ENCODE measurements at places on chromosomes 7 and 10. TPM values are rescaled to one million over a fixed set of nuclear protein-coding genes. Genes with fewer than 3 reads are reported as not detected.
A peak's percentile ranks its signal among the peaks of the same experiment; 100 is the strongest.

- no peaks in the 10 kb centered on the region for H3K36me3 ChIP-seq
- DNase-seq = no peak
- no peaks in the 10 kb centered on the region for H3K4me1 ChIP-seq
- H3K4me3 ChIP-seq = no peak overlapping the region
- H3K27me3 ChIP-seq = no peaks in the 10 kb centered on the region
- H3K27ac ChIP-seq = no peak overlapping the region
These were observed 256.6 kb upstream of the SEMA3C start for GRCh38 chr7:81175275-81175940.

- H3K27me3 ChIP-seq = peaks cover 66% of the 10 kb centered on the region
- DNase-seq = no peak
- H3K4me1 ChIP-seq = no peaks in the 10 kb centered on the region
- no peak overlapping the region for H3K4me3 ChIP-seq
- H3K36me3 ChIP-seq = no peaks in the 10 kb centered on the region
These were observed 8.8 kb downstream of the DRGX start for GRCh38 chr10:49387071-49387470.

DNA sequence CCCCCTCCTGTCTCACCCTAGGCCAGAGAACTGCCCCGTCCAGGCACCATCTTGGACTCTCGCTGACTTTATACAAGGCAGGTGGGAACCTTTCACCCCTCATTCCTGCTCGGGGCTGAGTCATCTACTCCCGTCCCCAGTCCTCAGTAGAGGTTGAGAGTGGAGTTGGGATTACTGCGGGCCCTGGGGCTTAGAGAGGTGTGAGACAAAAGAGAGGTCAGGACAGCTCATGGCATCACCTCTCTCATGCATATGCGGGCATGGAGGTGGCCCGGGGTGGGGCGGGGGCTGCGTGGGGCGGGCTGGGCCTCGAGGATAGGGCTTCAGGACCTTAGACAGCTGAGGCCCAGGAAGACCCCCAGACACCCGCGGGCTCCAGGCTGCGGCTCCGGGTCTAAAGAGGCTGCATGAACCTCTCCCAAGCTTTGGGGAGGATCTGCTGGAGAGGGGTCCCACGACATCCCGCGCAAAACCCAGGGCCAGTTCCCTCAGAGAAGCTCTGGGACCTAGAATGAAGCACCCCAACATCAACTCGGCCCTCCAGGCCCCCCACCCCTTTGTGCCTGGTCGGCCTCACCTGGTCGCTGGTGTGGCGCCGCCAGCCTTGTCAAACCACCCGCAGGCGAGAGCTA, 317 bp downstream of the PDZD7 start:
- peaks cover 3% of the 10 kb centered on the region for H3K36me3 ChIP-seq
- H3K4me3 ChIP-seq = peak overlapping the region; percentile 97
- DNase-seq = no peak

The CALML5 gene
- total RNA-seq = not detected

DNA sequence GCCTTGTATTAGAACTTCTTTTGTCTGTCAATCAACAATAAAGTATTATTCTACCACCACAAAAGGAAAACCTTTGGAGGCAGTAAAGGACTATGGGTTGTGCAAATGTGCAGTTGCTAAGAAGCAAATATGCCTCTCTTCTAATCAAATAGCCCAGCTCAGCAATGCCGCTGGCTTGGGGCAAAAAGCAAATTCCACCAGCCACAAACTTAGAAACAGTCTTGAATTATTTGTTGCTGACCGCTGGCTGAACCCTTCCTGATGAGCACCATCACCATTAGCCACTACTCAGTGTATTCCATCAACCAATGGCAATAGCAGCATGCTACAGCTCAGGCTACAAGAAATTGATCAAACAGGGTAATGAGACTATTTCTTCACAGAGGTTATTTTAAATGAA, 51.0 kb downstream of the SKAP2 start:
- no peaks in the 10 kb centered on the region for H3K36me3 ChIP-seq
- no peak overlapping the region for H3K4me3 ChIP-seq
- no peaks in the 10 kb centered on the region for H3K27me3 ChIP-seq
- no peak overlapping the region for H3K27ac ChIP-seq

DNA sequence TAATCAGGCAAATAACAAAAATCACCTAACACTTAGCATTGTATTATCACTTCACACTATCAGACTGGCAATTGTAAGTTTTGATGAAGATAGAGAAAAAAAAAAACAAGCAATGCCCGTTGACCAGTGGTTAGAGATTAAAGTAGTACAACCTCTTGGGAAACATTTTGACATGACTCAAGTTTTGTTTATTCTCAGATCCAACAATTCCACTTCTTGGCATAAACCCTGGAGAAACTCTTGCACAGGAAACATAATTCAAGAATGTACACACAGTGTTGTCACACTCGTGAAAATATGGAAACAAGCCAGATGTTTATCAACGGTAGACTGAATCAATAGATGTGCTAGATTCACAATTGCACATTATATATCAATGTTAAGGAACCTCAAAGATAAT, 37.2 kb downstream of the FRMD4A start:
- H3K4me1 ChIP-seq = no peaks in the 10 kb centered on the region
- no peak for DNase-seq
- H3K4me3 ChIP-seq = no peak overlapping the region
- H3K27me3 ChIP-seq = peaks cover 5% of the 10 kb centered on the region

DNA sequence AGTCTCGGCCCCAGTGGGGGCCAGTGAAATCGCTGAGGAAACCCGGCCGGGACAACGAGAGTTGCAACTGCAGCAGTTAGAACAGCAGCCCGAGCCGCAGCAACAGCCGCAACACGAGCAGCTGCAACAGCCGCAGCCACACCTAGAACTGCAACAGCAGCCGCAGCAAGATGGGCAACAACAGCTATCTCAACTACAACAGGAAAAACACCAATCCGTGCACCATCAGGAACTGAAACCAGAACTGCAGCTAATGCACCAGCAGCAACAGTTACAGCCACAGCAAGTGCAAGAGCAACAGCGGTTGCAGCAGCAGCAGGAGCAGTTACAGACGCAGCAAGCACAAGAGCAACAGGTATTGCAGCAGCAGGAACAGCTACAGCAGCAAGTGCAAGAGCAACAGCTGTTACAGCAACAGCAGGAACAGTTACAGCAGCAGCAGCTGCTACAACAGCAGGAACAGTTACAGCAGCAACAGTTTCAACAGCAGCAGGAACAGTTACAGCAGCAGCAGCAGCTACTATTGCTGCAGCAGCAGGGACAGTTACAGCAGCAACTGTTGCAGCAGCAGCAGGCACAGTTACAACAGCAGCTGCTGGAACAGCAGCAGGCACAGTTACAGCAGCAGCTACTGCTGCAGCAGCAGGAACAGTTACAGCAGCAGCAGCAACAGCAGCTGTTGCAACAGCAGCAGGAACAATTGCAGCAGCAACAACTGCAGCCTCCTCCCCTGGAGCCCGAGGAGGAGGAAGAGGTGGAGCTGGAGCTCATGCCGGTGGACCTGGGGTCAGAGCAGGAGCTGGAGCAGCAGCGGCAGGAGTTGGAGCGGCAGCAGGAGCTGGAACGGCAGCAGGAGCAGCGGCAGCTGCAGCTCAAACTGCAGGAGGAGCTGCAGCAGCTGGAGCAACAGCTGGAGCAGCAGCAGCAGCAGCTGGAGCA, 6.1 kb downstream of the ZNF853 start:
- peak overlapping the region; percentile 75 for H3K4me3 ChIP-seq
- no peak for DNase-seq
- H3K36me3 ChIP-seq = no peaks in the 10 kb centered on the region
- H3K27ac ChIP-seq = no peak overlapping the region
- peaks cover 23% of the 10 kb centered on the region for H3K4me1 ChIP-seq

DNA sequence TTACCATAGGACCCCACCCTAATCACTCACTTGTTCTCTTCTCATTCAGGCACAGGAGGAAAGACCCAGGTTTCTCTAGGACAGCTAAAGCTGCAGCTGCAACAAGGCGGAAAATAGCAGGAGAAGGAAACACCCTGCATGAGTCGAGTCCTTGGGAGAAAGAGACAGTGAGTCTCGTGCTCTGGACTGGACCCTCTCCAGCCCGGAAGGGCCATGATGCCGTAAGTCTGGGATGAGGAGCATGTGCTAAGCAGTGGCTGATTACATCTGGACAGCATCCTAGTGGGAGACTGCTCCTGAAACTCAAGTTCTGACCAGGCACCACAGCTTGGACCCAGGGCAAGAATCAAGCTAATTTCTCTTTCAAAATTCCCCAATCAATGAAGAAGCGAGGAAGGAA, 39.4 kb downstream of the FBXW4 start:
- no peak for DNase-seq
- H3K27me3 ChIP-seq = no peaks in the 10 kb centered on the region
- H3K27ac ChIP-seq = peak overlapping the region; percentile 29
- H3K36me3 ChIP-seq = peaks cover 2% of the 10 kb centered on the region
- peaks cover 16% of the 10 kb centered on the region for H3K4me1 ChIP-seq
- no peak overlapping the region for H3K4me3 ChIP-seq

DNA sequence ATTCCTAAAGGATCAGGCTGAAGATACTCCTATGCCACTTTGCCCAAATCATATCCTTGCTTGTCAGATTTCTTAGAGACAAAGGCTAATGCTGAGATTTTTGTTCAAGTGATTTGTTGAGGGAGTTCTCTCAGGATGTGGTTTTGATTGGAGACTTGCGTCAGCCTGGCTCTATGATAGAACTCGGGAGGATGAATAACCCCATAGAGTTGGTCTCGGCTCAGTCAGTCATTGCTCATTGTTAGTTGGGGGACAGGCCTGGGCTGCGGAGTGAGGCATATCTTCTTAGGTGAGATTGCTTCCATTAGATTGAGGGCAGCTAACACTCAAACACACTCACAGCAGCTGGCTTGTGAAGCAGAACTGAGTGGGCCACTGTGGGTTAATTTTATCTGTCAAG, 203.4 kb downstream of the KIF20B start:
- no peak overlapping the region for H3K4me3 ChIP-seq
- peaks cover 34% of the 10 kb centered on the region for H3K27me3 ChIP-seq
- no peak for DNase-seq
- peaks cover 2% of the 10 kb centered on the region for H3K36me3 ChIP-seq

DNA sequence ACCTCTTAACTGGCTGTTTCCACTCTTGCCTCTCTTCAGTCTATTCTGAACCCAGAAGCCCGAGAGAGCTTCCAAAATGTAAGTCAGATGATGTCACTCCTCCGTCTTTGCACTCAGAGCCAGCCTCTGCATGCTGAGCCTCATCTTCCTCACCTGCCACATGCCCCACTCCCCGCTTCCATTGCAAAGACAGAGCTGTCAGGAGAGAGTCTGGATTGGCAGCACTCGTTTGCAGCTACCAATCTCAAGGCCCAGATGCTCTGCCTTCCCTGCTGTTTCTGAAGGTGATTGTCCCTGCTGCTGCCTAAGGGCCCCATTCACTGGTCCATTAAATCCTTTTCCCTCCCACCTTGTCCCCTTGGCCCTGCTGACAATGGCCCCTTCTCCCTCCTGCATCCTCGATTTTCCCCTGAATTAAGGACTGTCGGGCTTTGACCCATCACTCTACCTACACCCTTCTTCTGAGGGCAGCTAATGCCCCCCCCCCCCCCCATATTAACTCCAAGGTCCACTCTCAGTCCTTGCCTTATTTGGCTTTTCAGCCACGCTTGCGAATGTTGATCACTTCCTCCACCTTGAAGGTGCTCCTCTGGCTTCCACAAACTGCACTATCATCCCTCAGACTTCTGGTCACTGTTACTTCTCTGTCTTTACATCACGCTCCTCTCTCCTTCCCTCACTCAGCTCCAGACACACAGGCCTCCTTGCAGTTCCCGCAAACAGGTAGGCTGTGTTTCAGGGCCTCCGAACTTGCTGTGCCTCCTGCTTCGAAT, 98.5 kb downstream of the CHN2 start:
- DNase-seq = no peak
- no peaks in the 10 kb centered on the region for H3K27me3 ChIP-seq
- no peak overlapping the region for H3K4me3 ChIP-seq
- H3K27ac ChIP-seq = no peak overlapping the region
- no peaks in the 10 kb centered on the region for H3K4me1 ChIP-seq
- H3K36me3 ChIP-seq = no peaks in the 10 kb centered on the region

- no peak overlapping the region for H3K27ac ChIP-seq
- peaks cover 6% of the 10 kb centered on the region for H3K36me3 ChIP-seq
- peaks cover 9% of the 10 kb centered on the region for H3K27me3 ChIP-seq
- H3K4me1 ChIP-seq = peaks cover 20% of the 10 kb centered on the region
- no peak for DNase-seq
These were observed 161.7 kb downstream of the USP6NL start for GRCh38 chr10:11449761-11450160.

DNA sequence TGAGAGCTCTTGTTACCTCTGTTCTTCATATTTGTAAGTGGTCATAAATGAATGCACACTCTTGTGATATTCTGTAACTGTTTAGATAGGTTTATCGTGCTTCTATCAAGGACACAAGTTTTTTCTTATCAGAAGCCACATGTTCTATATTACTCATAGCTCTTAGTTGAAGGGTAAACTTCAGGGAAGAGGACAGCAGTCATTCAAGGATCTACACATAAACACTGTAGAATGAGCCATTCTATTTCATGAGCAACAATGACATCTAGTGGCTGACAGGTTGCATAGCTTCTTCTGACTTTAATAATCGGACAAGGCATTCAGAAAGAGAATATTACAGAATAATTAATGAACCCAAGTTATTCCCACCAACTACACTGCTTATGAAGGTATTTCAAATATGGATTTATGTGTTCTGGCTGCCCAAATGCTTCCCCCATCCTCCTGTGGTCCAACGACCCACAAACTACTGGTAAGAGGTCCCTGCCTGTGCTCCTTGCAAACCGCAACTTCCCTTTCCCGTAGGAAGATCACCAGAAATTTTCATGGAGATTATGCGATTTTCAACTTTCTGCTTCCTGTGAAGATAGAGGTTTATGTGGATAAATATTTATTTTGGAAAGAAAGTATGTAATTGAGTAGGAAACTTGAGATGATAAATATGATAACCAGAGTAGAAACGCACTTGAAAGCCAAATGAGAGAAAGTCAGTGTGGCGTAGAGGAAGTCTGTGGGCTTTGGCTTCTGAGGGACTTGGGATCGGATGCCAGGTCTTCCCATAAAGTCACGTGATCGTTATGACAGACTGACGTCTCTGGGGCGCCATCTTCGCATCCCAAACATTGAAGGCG, 16.8 kb upstream of the ABCB5 start:
- no peaks in the 10 kb centered on the region for H3K36me3 ChIP-seq
- no peak overlapping the region for H3K4me3 ChIP-seq
- H3K4me1 ChIP-seq = peaks cover 8% of the 10 kb centered on the region
- H3K27me3 ChIP-seq = peaks cover 40% of the 10 kb centered on the region
